ENCODE measurements at places on chromosomes 2 and 18.

- DNase-seq = no peak
Measured at GRCh38 chr2:198203336-198204069, 399.1 kb downstream of the PLCL1 start.

- no peak for DNase-seq
Measured at GRCh38 chr2:168453404-168453803, 2.7 kb upstream of the CERS6 start.

- DNase-seq = no peak
Measured at GRCh38 chr2:240739797-240740196, 48.1 kb downstream of the AQP12A start.

DNA sequence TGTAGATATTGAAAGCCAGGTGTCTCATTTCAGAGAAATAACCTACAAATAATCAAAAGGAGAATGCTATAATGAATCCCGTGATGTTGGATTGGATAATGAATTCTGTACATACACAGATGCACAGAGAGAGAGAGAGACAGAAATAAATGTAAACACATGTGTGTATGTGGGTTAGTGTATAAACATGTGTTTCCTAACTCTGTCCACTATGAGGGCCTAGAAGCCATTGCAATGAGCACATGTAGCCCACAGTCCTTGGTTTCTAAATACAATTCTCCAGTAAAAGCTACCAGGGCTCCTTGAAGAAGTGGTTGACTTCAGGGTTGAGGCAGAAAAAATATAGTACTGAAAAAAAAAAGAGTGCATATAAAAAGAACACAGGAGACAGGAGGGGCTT, 109.5 kb downstream of the INHBB start:
- no peak for DNase-seq

GRCh38 chr2:191691016-191691735, 13.2 kb downstream of the NABP1 start:
- peak; percentile 71 for DNase-seq

- DNase-seq = no peak
Measured at GRCh38 chr2:214946949-214947348, 137.5 kb upstream of the BARD1 start.

DNA sequence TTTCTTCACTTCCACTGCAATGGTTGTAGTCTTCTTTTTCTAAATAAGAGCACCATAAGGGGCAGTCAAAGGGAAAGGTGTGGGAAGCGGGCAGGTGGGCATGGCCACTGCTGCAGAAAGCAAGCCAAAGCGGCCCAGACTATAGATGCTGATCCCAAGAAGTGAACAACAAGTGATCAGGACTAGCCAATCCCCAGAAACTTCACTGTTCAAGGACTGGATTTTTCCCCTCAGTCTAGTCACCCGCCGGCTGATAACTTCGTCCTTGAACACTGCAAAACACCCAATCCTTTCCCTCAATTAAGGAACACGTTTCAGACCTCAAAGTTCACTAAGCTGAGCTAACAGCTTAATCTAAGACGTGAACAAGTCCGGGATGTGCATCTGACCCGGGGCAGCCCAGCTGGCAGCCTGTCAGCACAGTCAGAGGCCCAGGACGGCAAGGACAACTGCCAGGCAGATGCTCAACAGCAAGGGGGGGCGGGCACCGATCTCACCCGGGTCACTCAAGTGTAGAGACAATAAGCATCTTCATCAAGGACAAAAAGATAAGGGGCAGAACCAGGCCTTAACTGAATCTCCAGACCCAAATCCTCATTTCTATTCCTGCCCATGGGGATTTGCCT, 59.8 kb downstream of the HDLBP start:
- DNase-seq = no peak

- DNase-seq = no peak
Measured at GRCh38 chr2:190447766-190448165, 39.6 kb downstream of the MFSD6 start.

- peak; percentile 1 for DNase-seq
Measured at GRCh38 chr2:210862283-210863065, 306.1 kb downstream of the CPS1 start.

GRCh38 chr18:43819397-43819796, 542.1 kb upstream of the SYT4 start:
- no peak for DNase-seq

- DNase-seq = no peak
Measured at GRCh38 chr2:195733831-195734230, 76.8 kb downstream of the SLC39A10 start.

DNA sequence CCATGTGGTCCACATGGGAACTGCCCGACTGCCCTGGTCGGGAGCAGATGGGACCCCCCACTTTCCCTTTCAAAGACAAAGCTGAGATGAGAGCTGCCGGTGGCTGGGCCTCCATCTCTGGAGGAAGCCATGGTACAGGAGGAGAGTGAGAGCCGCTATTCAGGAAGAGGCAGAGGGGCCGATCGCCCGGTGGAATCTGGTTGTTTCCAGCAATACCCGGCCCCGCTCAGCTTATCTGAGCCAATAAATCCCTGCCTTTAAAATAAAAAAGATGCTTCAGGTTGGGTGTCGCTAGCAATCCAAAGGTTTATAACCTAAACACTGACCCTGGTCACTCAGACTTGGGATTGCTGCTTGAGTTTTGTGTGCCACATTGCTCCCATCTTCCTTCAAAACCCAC, 15.2 kb upstream of the B3GNT7 start:
- DNase-seq = no peak

- no peak for DNase-seq
Measured at GRCh38 chr2:101408925-101409324, 21.6 kb upstream of the CREG2 start.

DNA sequence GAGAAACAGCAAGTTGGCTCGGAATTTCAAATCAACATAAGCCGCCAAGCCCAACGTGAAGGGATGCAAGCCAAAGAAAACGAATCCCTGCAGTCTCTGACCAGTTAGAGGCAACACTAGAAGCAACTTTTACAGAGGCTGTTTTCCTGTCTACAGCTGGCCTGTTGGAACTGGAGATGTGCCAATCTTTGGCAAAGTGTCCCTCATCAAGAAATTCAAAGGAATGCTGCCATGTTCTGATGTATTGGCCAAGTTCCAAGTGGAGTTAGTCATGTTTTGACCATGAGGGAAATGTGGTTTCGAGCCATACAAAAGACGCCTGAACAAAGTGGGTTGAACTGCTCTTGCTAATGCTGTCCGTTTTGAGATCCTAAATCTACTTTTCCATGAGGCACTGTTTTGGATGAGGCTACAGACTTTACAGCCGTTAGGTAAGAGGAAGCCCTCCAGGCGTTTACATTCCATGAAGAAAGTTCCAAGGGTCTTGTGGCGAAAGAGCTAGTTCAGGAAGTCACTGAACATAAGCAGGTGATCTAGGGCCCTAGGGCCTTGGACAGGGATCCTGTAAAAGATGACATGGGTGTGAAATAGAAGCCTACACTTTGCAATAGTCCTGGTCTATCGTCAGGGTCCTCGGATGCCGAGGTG, 140.7 kb upstream of the PXDN start:
- DNase-seq = peak; percentile 69

- no peak for DNase-seq
Measured at GRCh38 chr2:209496586-209496982, 72.7 kb downstream of the MAP2 start.

GRCh38 chr18:59377613-59378337, 18.7 kb upstream of the LMAN1 start:
- DNase-seq = no peak

DNA sequence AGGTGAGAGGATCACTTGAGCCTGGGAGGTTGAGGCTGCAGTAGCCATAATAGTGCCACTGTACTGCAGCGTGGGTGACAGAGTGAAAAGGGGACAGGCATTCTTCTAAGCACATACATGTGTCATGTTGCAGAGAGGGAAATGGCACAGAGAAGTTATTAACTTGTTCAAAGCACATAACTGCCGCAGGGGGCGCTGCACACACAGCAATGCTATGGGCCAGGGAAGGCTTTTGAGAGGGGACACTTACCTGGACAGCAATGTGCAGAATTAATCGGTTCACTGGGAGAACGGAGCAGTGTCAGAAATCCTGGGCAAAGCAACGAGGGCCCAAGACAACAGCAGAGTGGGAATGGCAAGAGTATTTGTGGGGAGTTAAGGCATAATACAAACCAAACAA, 2.4 kb downstream of the SCYGR8 start:
- DNase-seq = no peak

DNA sequence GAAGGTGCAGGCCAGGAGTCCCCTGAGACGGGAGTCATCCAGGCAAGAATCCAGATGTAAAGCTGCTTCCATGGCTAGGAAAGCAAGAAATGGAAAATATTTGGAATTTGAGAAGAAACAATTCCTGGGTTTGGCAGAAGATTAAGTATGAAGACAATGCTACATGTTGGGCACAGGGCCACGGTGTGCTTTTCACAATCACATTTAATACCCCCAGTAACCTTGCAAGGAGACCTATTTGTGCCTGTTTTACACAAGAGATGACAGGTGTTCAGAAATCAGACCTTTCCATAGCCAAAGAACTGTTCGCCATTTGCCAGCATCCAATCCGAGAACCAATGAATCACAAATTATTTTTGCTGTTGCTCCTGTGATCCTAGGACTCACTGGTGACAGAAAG, 50.5 kb downstream of the KCTD1 start:
- no peak for DNase-seq

DNA sequence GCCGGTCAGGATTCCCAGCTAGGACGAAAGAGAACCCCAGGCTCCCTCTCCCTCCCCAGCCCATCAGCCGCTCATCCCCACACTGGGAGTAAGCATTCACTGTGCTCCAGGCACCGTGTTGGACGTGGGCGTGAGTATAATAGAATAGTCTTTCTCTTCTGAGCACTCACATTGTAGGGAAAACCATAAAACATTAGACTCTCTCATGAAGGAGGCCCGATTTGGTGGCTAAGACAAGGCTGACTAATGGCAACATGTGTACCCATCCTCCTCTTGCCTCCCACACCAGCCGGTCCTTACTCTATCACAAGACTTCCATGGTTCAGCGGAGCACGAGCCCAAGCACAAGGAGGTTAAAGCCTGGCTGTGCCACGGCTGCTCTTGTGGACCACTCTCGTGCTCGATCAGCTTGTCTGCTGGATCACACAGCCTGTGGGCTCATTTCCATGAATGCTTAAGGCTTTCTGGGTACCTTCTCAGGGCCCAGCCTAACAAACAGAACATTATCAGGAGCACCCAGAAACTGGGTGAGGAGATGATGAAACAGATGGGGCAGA, 540.9 kb upstream of the RAB6C start:
- DNase-seq = no peak

- no peak for DNase-seq
Measured at GRCh38 chr18:79772865-79773696, 24.7 kb upstream of the KCNG2 start.

DNA sequence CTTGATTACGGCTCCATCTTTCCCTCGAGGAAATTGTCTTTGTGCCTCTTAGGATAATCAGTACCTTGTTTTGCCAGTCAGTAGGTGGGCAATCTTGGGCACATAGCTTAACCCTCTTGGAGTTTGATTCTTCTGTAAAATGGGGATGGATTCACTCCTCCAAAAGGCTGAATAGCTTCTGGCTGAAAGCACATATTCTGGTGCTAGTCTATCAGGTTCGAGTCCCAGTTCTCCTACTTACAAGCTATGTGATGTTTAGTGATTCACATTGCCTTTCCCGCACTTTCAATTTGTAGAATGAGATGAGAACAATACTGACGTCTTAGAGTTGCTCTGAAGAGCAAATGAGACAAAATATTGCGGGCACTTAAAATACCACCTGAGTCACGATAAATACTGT, 43.9 kb downstream of the ATIC start:
- DNase-seq = no peak

- DNase-seq = no peak
Measured at GRCh38 chr2:107597507-107597906, 229.2 kb upstream of the RGPD4 start.

GRCh38 chr2:179671043-179671981, 190.1 kb downstream of the ZNF385B start:
- DNase-seq = no peak

- no peak for DNase-seq
Measured at GRCh38 chr2:127044977-127045661, 61.8 kb downstream of the BIN1 start.

GRCh38 chr2:85018049-85018447, 47.1 kb downstream of the KCMF1 start:
- DNase-seq = no peak

GRCh38 chr2:214902286-214902685, 92.8 kb upstream of the BARD1 start:
- DNase-seq = no peak

- peak; percentile 46 for DNase-seq
Measured at GRCh38 chr2:177265824-177266817, 1.6 kb upstream of the NFE2L2 start.

Data from tongue (tissue), 3 donors.